Tibial nerve (tissue), 4 donors: ENCODE measurements at places on chromosomes 5 and 9.

DNA sequence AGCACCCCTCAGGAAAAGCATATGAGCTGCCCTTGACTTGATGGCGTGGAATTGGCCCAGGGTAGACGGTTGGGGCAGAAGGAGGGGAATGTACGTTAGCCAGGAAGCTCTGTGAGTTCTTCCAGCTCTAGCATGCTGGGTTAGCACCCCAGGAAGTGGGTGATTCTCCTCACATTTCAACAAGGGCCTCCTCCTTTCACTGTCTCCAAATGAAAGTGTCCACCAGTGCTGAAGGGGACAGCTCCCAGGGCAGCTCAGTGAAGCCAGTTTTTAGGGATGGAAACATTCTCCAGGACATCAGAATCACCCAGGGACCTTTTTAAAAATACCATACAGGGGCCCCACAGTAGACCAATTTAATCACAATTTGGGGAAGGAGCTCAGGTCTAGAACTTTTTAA, 17.2 kb upstream of the AFAP1L1 start:
- DNase-seq = no peak

DNA sequence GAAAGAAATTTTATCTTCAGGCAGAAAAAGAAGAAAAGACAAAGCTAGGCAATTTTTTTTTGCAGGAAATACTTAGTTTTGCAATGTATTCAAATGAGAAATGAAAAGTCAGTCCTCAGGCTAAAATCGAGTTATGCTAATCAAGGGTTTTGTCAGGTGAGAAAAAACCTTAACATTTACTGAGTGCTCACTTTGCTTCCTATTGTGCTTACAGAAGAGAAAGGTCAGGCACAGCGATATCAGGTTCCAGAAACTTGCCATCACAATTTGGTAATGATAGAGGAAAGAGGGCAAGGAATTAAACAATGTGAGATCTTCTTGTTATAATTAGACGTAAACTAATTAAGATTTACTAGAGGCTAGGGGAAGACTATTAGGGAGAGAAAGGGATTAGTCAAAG, 431.7 kb upstream of the CTNND2 start:
- DNase-seq = no peak

GRCh38 chr5:153516504-153517240, 26.2 kb downstream of the GRIA1 start:
- DNase-seq = no peak

GRCh38 chr5:105088961-105089360, 1526.4 kb upstream of the NUDT12 start:
- DNase-seq = no peak

DNA sequence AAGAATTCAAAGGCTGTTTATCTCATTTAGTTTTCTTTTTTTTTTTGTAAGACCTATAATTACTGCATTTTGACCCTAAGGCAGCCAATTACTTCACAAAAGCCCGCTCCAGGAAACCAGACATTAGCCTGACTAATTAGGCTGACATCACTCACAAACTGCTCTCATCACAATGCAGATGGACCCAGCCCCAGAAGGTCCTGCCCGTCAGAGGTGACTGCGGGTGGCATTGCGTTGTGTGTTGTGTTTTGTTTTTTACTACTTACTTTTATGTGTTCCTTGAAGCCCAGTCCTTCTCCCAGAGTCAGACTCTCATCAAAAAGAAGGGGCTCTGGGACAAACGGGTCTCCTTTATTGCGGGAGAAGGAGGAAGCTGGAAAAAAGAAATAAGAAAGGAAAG, 172.2 kb downstream of the HSD17B3 start:
- DNase-seq = no peak

DNA sequence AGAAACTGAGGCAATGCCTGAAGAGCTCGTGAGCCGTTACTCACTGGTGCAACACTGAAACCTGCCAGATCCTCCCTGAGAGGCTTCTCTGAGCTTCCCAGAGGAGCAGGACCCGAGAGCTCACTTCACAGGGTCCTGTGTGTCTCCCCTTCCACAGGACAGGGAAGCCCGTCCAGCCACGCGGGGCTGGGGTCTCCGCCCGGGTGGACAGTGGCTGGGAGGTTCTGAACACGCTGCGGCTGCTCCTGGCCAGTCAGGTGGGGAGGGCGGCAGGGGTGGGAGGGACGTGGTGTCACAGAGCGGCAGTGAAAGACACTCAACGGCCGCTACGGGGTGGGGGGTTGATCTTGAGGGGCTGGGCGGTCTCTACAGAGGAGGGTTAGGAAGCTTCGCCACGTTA, 290 bp upstream of the ZDHHC11 start:
- no peak for DNase-seq

DNA sequence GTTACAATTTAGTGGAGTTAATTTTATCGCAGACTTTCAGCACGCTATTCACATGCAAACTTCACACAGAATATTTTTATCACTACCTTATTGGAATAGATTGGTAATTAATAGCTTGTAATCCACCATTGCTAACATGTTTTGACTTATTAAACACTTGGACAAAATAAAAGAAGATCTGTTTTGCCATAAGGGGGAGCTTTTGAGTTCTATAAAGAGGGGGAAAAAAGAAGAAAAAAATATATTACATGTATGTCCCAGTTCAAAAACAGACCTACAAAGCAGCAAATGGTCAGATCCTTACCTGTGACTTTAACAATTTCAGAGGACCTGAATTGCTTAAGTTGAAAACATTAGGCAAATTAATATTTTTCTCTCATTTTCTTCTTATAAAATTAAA, 1.2 kb upstream of the PAPPA start:
- DNase-seq = no peak

DNA sequence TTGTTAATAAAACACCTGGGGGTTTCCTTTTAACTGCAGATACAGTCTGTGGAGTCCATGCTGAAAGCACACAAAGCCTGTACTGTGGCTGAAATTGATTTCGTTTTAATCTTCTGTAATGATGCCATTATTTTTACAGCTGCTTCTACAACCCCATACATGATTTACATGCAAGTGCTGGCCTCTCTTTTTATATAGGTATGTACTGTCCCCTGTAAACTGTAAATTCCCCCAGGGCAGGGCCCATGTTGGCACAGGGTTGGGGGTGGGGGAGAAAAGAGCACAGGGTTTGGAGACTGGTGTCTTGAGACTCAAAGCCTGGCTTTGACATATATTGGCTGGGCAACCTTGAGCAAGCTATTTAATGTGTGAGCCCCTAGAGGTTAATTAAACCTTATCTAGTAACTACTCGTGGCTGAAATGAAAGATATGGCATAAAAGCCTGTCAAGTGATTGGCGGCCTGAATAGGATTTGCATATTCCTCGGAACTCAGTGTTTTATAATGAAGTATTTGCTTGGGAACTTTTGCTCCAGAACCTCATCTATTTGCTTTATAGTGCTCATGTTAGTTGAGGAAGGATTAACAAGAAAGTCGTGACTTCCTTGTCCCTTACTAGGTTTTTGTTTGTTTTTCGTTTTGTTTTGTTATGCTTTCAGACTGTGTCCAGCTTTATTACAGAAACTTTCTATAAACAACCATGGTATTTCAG, 34.0 kb downstream of the KLF4 start:
- no peak for DNase-seq

- DNase-seq = no peak
These were observed 93.4 kb downstream of the GNAQ start for GRCh38 chr9:77938163-77938562.

DNA sequence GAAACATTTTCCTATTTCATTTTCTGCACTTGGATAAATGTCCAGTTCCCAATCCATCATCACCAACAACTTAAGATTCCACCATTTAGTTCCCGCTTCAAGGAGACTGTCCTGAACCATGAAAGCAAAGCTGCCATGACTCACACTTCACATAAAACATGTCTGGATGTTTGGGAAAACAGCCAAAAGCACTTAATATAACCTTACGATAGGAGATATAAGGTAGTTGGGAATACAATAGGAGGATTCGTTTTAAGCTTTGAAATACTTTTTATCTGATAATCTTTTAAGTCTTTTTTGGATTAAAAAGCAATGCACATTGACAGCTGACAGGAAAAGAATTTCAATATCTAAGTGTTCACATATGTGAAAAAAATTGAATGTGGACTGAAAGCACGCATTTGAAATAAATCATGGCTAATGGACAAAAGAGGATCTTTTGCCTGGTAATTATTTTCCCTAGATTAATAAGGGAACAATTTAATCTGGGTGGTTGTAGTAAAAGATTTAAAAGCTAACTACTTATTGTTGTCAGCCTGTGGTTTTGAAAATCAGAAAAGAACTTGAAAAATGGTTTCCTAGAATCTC, 17.3 kb upstream of the TGFBI start:
- DNase-seq = no peak
